Activated CD4-positive, alpha-beta T cell treated with anti-CD3 and anti-CD28 coated beads, Interleukin-2, amount 10 ng/mL, durations not matched to agents 24 days and 14 days (primary cell): ENCODE measurements at places on chromosomes 2 and 18. TPM values are rescaled to one million over a fixed set of nuclear protein-coding genes. Genes with fewer than 3 reads are reported as not detected.

DNA sequence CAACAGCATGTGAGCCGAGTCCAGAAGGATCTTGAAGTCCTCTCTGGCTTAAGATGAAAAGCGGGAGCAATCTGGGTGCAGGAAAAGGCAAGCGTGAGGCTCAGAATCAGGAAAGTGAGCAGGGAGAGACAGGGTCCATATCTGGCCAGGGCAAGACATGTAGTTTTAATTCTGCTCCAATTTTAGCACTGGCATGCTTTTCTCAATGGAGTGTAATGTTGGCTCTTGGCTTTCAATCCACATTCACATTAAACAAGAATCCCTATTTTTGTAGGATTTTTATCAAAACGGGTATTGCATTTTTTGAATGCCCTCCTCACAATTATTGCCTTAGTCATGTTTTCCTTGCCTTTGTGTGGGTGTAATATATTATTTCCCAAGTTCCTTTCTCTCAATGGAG is 6.0 kb downstream of the SPATA3 start:
- no peak overlapping the region for H3K27ac ChIP-seq
- DNase-seq, result no peak
- no peak overlapping the region for H3K4me3 ChIP-seq
- H3K36me3 ChIP-seq, result no peaks in the 10 kb centered on the region
- peaks cover 34% of the 10 kb centered on the region for H3K27me3 ChIP-seq

- H3K4me1 ChIP-seq, result peaks cover 5% of the 10 kb centered on the region
- H3K27ac ChIP-seq, result no peak overlapping the region
- peaks cover 67% of the 10 kb centered on the region for H3K27me3 ChIP-seq
- H3K4me3 ChIP-seq, result no peak overlapping the region
Measured at GRCh38 chr18:45837283-45838070, 12.0 kb downstream of the SIGLEC15 start.

- H3K4me3 ChIP-seq, result no peak overlapping the region
- DNase-seq, result peak; percentile 82
- H3K27me3 ChIP-seq, result no peaks in the 10 kb centered on the region
- H3K36me3 ChIP-seq, result no peaks in the 10 kb centered on the region
Measured at GRCh38 chr18:72652990-72653593, 109.0 kb upstream of the CBLN2 start.

Gene KCNG2
- not detected in 2 replicates for total RNA-seq

Gene GALM
- total RNA-seq, result 56.0 and 57.4 TPM in 2 replicates

Gene AGAP1
- 2.3 and 3.8 TPM in 2 replicates for total RNA-seq

Gene HOXD4
- not detected in 2 replicates for total RNA-seq

Gene FOXD4L1
- 0.17 and 0.30 TPM in 2 replicates for total RNA-seq
